ENCODE measurements at places on chromosomes 12 and 14.

DNA sequence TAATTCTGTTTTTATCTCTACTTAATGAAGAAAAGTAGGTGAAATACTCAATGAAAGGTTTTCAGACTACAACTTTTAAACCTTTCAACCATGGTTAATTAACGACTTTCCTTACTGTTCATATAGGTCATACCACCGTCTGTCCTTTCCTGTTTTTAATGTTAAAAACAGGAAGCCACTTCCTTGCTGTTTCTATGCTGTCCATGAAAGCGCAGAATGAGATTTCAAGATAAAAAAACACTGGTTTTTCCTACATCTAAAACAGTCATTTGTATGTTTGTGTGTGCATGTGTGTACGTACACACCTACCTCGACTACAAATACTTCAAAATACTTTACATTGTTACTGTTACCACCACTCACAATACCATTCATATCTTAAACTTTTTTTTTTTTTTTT is 27.3 kb downstream of the SPTLC2 start:
- DNase-seq = no peak

GRCh38 chr14:75449696-75450095 is 21.9 kb downstream of the JDP2 start:
- no peak for DNase-seq

GRCh38 chr12:84135586-84136279 is 776.9 kb downstream of the SLC6A15 start:
- no peak for DNase-seq

GRCh38 chr12:80293347-80293746 is 150.7 kb upstream of the PTPRQ start:
- DNase-seq = no peak

DNA sequence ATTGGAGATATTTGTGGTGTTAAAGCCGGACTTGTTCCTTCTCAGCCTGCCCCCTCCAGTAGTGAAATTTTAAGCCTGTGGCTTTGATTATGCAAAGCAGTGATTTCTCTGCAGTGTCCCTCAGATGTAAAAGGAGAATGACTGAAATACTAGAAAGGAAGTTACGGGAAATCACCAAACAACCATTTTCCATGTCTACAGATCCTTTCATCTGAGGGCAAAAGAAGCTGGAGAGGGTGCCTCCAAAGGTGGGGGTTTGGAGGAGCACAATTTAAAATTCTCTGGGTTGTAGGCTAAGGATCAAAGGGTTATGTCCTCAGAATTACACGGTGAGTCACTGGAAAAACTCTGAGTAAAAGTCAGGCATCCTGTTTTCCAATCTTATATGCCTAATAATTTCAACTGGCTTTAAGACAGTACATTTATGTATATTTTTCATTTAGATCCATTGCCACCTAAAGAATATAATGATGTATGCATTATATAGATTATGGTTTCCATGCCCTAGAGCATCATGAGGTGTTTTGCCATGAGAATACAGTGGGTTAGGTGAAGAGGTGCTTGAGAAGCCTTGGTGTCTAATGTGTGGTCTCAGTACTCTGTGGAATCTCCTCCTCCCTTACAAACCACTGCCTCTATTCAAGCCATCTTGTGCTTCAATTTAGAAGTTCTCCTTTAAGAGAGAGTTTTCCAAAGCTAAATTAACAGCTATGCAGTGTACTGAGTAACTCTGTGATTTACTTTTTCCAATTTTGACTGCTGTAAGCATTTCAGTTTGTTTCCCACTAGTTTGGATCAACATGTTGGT is 362.1 kb downstream of the RAD51B start:
- no peak for DNase-seq

- DNase-seq = no peak
These were observed 118.9 kb downstream of the STAB2 start for GRCh38 chr12:103705927-103706326.

GRCh38 chr14:105978618-105979295 is 452.4 kb downstream of the TMEM121 start:
- DNase-seq = no peak

Data from T1000 (cell line).